ENCODE measurements at places on chromosomes 7 and 10. TPM values are rescaled to one million over a fixed set of nuclear protein-coding genes. Genes with fewer than 3 reads are reported as not detected.

The JCAD gene
- total RNA-seq, result 40.7 TPM

The TFPI2 gene
- total RNA-seq, result 2.9 TPM

- no peak for DNase-seq
Measured at GRCh38 chr7:144629011-144629410, 206.8 kb downstream of the TPK1 start.

The ZNF467 gene
- 18.1 TPM for total RNA-seq

GRCh38 chr7:81790686-81791085, 20.8 kb upstream of the HGF start:
- no peak for DNase-seq

The SFTPD gene
- 0.36 TPM for total RNA-seq

DNA sequence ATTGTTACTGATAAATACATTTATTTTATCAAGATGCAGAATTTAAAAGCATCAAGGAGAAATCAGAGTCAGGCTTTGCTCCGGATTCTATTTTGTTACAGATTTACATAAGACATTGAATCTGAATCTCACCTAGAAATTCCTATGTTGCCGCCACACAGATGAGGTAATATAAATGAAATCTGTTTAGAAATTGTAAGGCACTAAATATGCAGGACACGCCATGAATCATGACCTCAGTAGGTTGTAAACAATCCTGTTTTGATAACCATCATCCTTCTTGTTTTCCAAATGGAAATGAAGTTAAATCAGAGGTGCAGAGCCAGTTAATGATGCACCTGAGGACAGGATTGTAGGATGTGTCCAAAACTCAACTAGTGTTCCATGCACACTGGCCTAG, 778.0 kb downstream of the MAGI2 start:
- DNase-seq, result no peak

- no peak for DNase-seq
Measured at GRCh38 chr10:60576130-60577069, 186.7 kb upstream of the ANK3 start.

GRCh38 chr7:67422601-67423000, 426.0 kb downstream of the TYW1 start:
- DNase-seq, result no peak

The UPK3B gene
- total RNA-seq, result 9.8 TPM

DNA sequence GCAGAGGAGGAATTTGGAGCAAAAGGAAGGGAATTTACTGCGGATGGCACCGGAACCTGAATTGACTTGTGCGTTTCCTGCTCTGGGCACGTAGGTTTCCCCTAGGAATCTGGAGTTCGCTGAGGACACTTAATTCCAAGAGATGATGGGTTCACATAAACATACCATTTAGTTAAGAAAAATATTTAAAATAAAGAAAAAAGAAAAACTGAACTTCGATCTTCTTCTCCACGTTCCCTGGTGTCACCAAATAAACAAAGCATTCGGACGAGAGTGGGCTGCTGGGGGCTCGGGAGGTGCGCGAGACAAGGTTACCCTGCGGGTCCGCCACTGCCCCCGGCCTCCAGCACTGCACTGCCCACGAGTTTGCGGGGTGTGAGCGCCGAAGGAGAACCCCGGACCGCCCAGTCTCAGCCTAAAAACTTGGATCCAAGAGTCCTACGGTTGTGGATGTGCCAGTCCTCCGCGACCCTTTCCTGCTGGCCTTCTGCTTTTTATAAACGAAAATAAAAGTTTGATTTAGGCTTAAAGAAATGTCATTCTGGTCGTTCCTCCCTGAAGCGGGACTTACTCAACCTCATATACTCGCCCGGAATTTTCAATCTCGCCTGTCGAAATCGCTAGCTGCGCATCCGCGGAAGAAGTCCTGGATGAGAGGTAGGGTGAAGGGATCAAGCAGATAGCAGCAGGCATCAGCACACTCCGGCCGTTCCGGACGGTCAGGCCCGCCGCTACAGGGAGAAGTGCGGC, 30.3 kb downstream of the SKIDA1 start:
- DNase-seq, result no peak

The SUN3 gene
- 0.49 TPM for total RNA-seq

DNA sequence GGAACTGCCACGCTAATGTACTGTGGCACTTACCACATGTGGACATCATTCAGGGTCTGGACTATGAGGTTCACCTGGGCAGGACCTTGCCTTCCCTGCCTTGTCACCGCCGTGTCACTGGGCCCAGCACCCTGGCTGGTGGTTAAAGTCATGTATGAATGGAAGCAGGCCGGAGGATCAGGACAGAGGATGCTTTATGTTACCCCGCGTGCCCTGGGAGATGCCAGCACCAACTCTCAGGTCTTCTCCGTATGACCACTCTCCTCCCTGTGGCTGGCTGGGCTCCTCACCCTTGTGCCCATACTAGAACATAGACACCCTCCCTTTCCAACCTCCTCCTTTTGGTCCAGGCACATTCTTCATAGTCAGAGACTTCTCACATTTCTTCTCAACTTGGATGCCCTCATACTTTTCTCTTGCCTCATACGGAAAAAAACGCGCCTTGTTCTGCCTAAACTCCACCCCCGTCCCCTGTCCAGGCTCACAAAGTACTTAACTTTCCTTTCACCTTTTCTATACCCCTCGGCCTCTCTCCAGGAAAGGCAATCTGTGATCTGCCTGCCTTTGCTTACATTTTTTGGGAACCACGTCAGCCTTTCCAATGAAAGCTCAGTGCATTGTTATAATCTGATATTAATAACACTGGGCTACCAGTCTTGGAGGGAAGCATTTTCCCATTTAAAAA, 240.0 kb downstream of the TEX36 start:
- DNase-seq, result no peak

Data from Panc1 (cell line).